ENCODE measurements at places on chromosomes 16 and 17.

DNA sequence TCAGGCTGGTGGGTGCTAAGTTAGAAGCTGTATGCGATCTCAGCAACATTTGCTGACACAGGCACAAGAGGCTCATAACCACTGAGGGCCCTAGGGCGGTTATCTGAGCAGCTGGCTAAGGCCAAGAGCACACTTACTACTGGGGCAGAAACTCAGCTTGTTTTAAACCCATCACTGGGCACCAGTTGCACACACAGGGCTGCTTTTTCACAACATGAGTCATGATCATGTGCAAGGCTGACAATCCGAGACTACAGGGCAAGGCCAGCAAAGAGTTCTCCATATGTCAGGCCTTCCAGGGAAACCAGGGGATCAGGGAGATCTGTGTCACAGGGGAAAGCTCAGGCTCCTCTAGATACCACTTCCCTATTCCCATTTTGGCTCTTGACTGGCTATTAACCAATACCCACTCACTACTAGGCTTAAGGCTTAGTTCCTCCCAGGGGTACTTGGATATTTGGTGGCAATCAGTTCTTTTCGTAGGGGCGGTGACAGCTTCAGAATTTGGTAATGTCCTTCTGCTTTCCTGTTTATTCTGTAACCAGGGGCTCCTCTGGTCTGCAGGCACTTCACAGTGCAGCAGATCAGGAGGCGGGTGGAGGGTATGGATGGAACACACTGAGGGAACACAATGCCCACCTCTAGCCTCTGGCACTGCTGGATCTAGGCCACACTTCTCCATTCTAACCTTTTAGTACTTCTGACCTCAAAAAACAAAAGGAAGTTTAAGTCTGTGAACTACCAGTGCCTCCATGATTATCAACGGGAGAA lies 44.9 kb upstream of the ERN1 start:
- no peak for DNase-seq

GRCh38 chr17:2232244-2232638 lies 71.3 kb downstream of the SMG6 start:
- DNase-seq = peak; percentile 38

GRCh38 chr17:42586514-42587230 lies 9.1 kb upstream of the PSMC3IP start:
- no peak for DNase-seq

- DNase-seq = no peak
These were observed 23.2 kb downstream of the VPS53 start for GRCh38 chr17:691423-691822.

- DNase-seq = no peak
These were observed 32.4 kb downstream of the CLTC start for GRCh38 chr17:59652119-59652518.

GRCh38 chr17:36932694-36933511 lies 4.4 kb upstream of the LHX1 start:
- peak; percentile 57 for DNase-seq

DNA sequence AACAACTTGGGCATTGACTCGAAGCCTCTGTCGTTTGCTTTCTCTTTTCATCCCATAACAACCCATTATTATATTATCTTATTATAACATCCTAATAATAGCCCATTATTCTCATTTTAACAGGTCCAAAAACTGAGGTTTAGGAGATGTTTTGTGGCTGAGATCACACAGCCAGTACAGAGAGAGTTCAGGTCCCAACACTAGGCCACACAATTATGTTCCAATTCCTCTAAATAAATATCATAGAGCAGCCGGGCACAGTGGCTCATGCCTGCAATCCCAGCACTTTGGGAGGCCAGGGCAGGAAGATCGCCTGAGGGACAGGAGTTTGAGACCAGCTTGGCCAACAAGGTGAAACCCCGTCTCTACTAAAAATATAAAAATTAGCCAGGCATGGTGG lies 40.3 kb upstream of the KIFC3 start:
- DNase-seq = no peak

GRCh38 chr17:9905902-9906301 lies 831 bp upstream of the RCVRN start:
- DNase-seq = no peak

GRCh38 chr16:19218581-19218980 lies 50.5 kb downstream of the SYT17 start:
- no peak for DNase-seq

- peak; percentile 24 for DNase-seq
These were observed 8.7 kb downstream of the CACNG5 start for GRCh38 chr17:66843627-66844026.

- DNase-seq = no peak
These were observed 25.1 kb upstream of the TMC7 start for GRCh38 chr16:18958621-18959029.

DNA sequence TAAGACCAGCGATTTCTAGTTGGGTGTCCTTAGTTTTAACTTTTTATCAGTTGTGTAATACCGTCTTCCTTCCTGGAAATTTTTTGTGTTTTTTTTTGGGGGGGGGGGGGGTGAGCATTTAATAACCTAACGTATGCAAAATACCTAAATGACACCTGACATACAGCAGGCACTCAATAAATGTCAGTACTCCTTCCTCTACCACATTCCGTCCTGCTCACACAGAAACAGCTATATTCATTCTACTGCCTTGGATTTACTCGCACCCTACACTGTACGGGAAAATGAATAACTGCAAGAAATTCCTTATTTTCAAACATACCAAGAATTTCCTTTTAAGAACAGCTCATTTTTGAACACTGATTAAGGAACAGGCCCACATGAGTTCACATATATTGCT lies 5.3 kb downstream of the XYLT1 start:
- no peak for DNase-seq

GRCh38 chr17:29140051-29140621 lies 40.1 kb downstream of the MYO18A start:
- peak; percentile 90 for DNase-seq

DNA sequence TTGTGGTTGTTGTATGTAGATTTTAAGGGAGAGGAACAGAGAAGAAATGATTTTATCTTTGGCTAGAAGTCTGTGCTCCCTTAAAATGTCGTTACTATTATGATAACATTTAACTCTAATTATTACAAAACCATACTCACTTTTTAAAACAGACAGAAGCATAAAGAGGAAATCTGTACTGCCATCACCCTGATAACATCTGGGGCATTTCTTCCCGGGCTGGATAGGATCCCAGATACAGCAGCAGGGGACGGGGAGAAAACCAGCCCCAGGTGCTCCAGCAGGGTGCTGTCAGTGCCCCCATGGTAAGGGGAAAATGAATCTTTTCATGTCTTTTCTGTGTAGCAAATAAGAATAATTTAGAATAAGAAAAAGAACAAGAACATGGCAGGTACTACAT lies 139.4 kb upstream of the IRX6 start:
- DNase-seq = no peak

GRCh38 chr16:72999541-73000019 lies 48.3 kb downstream of the ZFHX3 start:
- DNase-seq = no peak

GRCh38 chr17:58398574-58399266 lies 18.6 kb downstream of the RNF43 start:
- no peak for DNase-seq

DNA sequence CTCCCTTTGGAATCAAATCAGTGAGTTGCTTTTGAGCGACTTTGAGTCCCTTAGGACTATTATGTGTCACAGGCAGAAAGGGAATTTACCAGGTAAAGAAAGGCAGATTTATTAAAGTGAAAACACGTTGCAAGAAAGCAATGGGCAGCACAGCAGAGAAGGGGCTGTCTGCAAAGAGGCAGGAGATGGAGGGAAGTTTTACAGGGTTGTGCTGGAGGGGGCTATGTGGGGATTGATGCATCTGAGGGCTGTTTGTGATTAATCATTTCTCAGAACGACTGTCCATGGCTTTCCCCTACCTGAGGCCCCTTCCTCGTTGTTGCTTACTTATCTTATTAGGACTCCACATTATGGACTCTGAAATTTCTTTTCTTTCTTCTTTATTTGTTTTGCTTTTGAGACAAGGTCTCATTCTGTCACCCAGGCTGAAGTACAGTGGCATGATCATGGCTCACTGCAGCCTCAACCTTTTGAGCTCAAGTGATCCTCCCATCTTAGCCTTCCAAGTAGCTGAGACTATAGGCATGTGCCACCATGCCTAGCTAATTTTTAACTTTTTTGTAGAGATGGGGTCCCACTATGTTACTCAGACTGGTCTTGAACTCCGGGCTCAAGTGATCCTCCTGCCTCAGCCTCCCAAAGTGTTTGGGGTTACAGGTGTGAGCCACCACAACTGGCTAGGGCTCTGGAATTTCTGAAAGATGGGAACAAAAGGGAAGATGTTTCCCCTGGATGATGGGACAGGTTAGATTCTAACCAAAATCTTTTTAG lies 5.5 kb downstream of the WWP2 start:
- DNase-seq = no peak

GRCh38 chr17:51873302-51873701 lies 285.2 kb downstream of the CA10 start:
- DNase-seq = no peak

- no peak for DNase-seq
These were observed 21.7 kb downstream of the PRMT7 start for GRCh38 chr16:68332411-68333121.

DNA sequence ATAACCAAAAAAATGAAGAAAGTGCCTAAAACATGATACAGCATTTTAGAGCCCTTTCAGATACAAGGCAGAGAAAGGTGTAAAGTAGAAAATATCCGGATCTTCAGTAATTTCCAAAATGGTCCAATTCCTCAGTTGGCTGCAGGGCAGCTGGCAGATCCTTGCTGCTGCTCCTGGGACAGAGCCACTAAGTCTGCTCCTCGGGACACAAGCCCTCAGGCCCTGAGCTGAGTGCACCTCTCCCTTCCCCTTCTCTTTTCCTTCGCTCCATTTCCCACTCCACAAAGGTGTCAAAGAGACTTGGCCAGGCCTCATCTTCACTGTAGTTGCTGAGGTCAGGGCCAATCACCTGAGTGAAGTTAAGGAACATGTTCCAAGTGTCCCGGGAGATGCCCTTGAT lies 40.5 kb downstream of the DCUN1D3 start:
- DNase-seq = no peak

DNA sequence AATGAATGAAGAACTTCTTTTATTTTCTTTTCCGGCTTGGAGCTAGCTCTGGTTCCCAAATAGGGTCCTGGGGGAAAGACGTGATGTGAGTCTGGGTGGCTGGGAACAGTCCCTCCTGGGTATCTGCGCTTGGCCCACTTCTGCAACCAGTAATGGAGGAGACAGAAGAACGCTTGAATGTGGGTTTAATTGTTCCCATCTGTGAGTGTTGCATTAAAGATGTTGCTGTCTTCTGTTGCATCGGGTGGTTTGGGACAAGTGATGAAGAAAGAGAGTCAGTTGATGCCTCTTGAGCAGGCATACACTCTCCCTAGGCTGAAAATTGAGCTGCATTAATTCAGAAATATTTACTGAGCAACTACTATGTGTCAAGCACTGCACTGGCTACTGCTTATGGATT lies 511.1 kb downstream of the CDH13 start:
- DNase-seq = no peak

GRCh38 chr17:34797720-34798119 lies 163.5 kb downstream of the CCT6B start:
- peak; percentile 58 for DNase-seq

DNA sequence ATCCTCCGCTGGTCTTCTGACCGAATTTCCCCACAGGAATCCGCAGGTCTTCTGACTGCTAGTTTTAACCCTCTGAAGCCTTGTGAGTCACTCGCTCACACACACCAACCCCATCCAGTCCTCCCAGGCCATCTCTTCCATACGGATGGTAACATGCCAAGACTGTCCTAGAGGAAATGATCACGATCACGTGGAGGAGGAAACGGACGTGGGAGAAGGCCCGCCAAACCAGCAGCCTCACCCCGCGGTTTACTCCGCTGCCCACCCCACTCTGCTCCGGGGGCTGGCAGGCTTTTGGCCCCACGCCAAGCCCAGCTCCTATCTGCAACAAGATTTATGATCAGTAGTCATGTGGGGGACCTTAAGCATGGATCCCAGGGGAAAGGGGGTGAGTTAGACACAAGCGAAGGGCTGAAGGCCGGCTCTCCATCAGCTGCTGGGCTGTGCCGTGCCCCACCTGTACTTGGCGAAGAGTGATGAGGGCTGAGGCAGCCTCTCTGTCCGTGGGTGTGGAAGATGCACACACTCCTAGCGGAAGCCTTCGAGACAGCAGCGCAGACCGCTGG lies 1.5 kb upstream of the FAAP100 start:
- no peak for DNase-seq

DNA sequence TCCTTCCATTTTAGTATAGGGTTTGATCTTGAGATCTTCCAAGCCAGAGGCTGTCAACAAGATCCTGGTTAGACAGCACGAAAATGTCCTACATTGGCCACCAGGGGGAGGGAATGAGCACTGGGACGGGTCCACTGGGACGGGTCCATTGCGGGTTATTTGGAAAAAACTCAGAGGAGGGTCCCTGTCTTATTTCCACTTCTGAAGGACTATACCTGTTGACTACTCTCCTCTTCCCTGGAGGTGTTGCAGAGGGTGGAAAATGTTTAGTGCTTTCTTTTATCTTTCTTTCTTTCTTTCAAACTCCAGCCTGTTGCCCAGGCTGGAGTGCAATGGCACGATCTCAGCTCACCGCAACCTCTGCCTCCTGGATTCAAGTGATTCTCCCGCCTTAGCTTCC lies 2.5 kb downstream of the TTLL6 start:
- peak; percentile 76 for DNase-seq

DNA sequence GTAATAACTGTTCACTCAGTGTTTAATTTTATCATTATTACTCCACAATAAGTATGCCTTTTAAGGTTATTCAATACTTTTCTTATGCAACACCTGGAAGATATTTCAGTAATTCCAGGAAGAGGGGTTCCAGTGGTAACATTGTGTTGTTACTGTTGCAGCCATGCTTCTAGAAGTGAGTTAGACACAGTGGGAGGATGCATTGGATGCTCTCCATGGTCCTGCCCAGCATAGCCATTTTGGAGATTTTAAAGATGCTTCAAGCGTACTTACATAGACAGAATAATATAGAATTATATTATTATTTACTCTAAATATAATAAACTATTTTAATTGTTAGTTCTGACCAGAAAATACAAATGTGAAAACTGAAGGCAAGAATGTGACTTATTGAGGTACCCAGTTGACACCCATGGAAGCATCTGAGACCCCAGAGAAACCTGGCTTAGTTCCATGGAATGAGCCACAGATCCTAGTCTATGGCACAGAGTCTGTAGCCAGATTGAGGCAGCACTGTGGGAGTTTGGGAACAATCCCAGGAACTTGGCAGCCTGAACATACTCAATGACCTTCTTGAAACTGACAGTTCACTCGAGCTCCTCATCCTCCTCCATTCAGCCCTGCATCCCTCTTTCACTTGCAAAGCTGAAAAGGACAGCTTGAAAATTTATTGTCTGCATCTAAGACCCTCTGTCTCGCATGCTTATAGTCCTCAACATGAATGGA lies 190.1 kb upstream of the HS3ST4 start:
- no peak for DNase-seq

GRCh38 chr16:53565296-53565863 lies 62.4 kb upstream of the AKTIP start:
- DNase-seq = no peak
